Stomach (tissue), 19 donors: ENCODE measurements at places on chromosomes 12 and 14. TPM values are rescaled to one million over a fixed set of nuclear protein-coding genes. Genes with fewer than 3 reads are reported as not detected.

- DNase-seq = no peak
Measured at GRCh38 chr14:53260286-53260685, 107.2 kb upstream of the DDHD1 start.

DNA sequence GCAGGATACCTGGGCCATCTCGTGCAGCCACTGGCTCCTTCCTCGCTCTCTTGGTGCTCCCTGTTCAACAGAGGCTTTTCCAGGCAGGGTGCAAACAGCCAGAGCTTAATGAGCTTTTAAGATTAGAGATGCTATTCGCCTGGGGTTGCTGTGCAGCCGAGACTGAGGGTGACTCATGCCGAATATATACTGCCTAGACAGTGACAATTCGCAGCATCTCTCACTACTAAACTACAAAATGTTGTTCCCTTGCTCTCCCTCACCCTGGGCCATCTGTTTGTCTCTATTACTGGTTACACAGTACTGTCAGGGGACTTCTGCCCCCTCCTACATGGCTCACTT is 26.0 kb upstream of the TESC start:
- no peak for DNase-seq

DNA sequence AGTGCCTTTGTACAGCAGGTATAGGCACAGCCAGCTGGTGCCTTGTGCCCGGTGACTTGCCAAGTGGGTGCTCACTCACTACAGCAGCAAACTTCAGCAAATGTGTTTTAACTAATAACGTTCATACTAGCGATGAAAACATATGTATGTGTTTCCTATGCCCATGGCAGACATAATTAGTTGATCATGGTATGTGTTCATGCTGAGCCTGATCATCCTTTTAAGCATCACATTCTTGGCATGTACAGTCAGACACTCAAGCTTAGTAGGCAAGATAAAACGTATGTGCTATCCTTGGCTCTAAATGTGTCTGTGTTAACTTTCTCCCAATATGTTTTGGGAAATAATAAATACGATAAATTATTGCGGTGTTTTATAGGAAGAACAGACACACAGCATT is 55.6 kb downstream of the RASSF8 start:
- DNase-seq = no peak

- DNase-seq = no peak
Measured at GRCh38 chr14:80762641-80763228, 178.8 kb downstream of the CEP128 start.

- no peak for DNase-seq
Measured at GRCh38 chr12:110782094-110782493, 39.4 kb upstream of the PPP1CC start.

- no peak for DNase-seq
Measured at GRCh38 chr14:94387051-94388026, 1.1 kb downstream of the SERPINA1 start.

- no peak for DNase-seq
Measured at GRCh38 chr12:106415134-106415533, 57.6 kb downstream of the POLR3B start.

DNA sequence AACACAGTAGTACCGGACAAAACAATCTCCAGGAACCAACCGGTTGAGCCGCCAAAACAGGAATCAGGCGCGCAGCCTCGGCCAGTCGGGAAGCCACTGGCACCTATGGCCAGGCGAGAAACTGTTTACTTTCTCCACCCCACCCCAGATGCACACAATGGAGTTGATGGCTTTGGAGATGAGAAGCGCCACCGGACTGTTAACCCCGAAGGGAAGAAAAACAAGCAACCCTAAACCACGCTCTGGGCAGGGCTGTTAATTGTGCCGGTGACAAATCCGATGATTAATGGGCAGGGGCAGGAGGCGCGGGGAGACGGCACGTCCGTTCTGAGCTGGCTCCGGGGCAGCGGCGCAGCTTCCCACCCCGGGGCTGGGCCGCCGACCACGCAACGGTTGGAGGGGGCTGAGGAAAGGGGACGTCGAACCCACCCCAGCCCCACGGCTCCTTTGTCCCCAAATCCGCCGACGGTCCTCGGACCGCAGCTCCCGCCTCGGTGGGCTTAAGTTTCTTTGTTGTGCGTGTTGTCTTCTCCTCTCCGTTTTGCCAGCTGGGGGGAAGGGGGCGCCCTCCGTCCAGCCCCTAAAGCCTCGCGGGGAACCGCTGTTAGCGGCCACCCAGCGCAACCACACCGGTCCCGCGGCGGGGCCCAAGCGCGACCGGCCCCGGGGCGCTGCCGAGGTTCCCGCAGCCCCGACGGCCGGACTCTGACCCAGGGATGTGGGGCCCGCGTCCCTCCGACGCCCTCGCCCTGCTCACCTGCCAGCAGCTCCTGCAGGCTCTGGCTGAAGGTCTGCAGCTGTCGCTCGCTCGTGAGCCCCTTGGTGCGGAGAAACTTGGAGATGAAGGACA is 790 bp downstream of the BTG1 start:
- DNase-seq = peak; percentile 74

DNA sequence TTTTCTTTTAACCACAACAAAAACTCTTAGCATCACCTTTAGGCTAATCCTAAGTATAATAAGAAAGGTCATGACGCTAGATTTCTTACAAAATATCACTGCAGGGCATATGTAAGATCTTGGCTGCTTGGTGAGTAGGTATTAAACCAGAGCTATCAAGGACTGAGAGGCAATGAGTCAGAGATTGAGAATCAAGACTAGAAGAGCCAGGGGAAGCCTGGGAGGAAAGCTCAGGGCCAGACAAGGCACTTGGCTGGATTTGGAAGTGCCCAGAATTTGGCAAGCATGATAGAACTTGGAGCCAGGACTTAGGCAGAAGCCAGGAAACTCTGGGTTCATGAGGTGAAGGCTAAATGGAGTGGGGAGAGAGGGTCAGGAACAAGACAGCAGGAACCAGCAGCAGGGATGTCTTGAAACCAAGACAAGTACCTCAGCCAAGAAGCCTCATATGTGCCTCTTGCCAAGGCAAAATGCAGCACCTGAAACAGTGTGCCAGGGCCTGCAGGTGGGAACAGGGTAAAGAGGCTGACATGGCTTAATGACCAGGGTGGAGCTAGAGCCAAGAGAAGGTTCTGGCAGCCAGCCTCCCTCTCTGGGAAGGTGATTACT is 49.9 kb downstream of the PTHLH start:
- no peak for DNase-seq

DNA sequence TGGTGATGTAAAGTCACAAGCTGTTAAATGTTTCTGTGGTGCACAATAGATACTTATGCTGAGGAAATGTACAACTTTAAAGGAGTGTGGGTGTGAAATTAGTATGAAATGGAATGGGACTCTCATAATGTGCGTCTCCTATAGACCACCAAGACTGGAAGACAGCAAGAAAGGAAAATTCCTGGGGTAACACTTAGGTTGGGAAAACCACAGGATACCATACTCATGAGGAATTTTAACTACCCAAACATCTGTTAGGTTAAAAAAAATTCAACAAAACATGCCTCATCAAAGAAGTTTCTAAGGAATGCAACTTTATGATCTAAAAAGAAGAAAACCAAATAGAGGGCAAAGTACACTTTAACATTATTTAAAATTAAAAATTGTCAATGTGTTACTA is 113.7 kb upstream of the MYF6 start:
- no peak for DNase-seq

DNA sequence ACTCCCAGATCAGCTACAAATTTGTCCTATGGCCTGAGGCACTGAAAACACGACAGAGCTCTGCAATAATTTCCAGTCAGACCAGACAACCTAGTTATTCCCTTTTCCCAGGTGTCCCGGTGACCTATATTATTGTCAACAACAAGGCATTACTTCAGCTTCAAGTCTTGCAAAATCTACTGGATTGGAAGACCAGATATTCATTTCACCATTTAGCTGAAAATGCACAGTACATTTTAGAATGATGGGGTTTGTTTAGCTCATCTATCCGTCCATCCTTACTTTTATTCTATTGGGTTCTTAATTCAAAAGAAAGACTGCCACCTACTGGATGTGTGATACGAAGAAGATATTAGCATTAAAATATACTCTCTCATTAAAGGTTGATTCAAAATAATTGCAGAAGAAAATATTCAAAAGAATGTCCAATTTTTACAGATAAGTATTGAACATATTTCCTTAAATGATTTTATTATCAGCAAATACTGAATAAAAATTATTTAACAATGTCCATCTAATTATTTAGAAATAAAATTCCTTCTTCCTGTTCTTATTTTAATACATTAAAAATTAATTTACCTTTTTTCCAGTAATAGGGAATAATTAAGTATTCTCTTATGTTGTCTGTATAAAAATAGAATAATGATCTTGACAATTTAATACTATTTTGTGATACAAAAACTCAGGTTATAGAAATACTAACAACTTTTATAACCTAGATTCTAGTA is 244.9 kb upstream of the LRIG3 start:
- no peak for DNase-seq

DNA sequence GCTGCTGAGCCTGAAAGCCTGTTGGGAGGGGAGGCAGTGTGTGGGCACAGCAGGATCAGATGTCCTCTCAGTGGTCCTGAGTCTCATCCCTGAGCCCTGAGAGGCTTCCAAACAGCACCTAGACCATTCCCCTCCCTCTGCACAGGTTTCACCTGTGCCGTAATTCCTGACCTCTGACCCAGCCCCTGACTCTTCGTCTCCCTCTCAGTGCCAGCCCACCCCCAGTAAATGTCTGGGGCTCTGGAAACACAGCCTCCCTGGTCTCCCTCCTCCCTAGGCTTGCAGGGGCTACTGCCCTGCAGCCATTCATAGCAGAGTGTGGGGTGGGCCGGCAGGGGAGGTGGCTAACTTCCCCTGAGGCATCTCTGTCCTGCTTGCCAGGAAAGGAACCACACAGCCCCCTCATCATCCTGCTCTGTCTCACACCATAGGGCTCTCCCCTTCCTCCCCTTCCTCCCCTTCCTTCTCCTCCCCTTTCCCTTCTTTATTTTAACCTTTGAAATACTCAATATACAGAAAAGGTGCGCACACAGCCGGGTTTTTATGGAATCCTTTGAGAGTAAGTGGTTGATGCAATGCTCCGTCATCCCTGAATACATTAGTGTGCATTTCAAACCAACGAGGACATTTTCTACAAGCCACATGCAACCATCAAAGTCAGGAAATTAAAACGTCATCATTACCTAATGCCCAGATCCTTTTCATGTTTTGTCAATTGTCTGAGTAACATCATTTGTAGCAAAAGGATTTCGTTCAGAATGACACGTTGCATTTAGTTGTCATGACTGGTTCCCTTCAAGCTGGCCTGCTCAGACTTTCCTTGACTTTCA is 67.0 kb downstream of the PRMT8 start:
- no peak for DNase-seq

- no peak for DNase-seq
Measured at GRCh38 chr12:114166362-114166761, 200.2 kb upstream of the RBM19 start.

DNA sequence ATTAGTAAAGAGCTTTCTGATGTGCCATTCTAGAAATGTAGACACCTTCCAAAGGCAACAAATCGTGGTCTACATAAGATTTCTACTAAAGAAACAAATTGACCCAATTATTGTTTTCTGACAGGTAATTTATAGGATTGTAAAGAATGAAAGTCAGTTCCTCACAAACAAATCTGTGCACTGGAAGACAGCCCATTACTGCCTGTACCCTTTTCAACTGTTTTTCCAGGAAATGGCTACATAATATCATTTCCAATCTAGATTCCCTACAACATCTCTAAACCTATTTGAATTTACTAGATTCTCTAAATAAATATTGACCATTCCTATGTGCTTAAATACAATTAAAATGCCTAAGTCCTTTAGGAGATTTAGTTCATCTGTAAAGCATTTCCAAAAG is 939.1 kb downstream of the FSCB start:
- no peak for DNase-seq

- no peak for DNase-seq
Measured at GRCh38 chr12:6132496-6132895, 8.0 kb upstream of the VWF start.

- no peak for DNase-seq
Measured at GRCh38 chr14:53570411-53571387, 385.9 kb downstream of the BMP4 start.

DNA sequence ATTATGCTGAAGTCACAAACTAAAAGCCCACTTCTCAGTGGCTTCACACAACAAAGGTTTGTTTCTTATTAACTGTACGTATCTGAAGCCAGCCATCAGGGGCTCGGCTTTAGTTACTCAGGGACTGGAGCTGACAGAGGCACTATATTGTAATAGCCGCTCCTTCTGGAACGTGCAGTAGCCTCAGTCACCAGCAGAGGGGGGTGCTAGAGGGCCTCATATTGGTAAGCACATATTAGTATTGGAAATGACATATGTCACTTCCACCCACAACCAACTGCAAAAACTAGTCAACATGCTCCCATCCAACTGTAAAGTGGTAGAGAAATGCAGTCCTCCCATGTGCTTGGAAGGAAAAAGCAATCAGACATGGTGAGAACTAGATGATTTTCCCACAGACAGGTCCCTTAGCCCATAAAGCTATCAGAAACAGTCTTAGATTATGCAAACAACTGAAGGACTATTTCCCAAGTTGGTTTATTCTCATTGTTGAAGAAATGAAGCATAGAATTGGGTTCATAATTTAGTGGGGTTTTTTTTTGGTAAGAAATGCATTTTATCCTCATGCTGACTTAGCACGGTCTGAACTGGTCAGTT is 183.6 kb upstream of the G2E3 start:
- DNase-seq = peak; percentile 61

DNA sequence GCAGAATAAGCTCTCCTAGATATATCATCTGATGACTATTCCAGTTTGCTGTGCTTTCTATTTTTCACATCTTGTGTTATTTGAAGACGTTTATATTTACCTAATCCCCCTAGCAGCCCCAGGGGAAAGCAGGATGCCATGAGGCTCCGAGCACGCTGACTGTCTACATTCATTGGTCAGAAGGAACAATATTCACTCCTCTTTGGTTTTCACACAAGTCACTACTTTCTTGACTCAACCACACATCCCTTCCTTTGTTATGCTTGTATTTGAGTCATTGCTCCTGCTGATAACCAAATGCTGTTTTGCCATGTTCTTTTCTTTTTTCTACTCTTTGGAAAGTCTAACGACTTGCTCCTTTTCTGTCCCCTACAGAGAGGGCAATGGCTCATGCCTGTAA is 86.5 kb upstream of the SLC38A2 start:
- no peak for DNase-seq

DNA sequence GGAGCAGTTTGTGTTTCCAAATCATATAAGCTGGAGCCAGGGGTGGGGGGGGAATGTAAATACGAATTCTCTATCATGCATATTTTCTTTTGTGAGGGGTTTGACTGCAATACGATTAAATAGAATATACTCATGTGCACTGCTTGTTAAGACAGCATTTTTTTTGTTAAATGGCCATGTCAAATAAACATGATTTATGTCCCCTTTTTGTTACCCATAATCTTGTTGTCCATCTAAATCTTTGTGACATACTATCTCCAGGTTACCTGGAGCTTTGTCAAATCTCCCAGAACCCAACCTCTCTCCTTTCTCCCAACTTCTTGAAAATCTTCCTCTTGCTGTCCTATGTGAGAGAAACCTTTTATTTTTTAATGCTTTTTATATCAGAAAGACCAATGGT is 233.1 kb downstream of the SLC25A21 start:
- DNase-seq = no peak

- no peak for DNase-seq
Measured at GRCh38 chr12:88951177-88951576, 370.9 kb upstream of the KITLG start.

- no peak for DNase-seq
Measured at GRCh38 chr14:67018720-67019119, 170.5 kb upstream of the GARIN2 start.

Gene CCDC77
- 0.58 TPM for total RNA-seq

Gene ACOT4
- 1.3 TPM for total RNA-seq

Gene IFNG
- not detected for total RNA-seq

Gene LRTM2
- total RNA-seq = not detected

Gene MMP17
- total RNA-seq = 1.8 TPM

Gene CCDC175
- total RNA-seq = not detected

Gene CCDC38
- not detected for total RNA-seq
